ENCODE measurements at places on chromosomes 16 and 17.

- no peak for DNase-seq
Measured at GRCh38 chr17:31226950-31227349, 70.1 kb downstream of the OMG start.

DNA sequence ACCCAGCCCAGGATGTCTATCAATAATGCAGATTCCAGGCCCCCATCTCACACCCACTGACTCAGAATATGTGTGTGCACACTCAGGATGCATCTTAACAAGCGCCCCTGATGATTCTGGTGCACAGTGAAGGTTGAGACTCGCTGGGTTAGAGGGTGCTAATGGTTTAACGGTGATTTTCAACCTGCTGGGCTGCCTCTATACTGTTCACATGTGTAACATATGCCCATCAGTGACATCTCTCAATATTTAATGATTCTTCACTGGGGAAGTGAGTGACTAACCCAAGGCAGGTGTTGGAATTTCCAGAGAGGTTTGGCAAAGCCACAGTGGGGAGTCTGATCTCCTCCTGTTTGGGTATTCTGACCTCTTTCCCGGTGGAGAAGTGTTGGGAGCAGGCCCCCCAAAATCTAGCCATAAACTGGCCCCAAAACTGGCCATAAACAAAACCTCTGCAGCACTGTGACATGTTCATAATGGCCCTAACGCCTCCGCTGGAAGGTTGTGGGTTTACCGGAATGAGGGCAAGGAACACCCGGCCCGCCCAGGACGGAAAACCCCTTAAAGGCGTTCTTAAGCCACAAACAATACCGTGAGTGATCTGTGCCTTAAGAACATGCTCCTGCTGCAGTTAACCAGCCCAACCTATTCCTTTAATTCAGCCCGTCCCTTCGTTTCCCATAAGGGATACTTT is 4.1 kb upstream of the DOC2B start:
- DNase-seq: no peak

DNA sequence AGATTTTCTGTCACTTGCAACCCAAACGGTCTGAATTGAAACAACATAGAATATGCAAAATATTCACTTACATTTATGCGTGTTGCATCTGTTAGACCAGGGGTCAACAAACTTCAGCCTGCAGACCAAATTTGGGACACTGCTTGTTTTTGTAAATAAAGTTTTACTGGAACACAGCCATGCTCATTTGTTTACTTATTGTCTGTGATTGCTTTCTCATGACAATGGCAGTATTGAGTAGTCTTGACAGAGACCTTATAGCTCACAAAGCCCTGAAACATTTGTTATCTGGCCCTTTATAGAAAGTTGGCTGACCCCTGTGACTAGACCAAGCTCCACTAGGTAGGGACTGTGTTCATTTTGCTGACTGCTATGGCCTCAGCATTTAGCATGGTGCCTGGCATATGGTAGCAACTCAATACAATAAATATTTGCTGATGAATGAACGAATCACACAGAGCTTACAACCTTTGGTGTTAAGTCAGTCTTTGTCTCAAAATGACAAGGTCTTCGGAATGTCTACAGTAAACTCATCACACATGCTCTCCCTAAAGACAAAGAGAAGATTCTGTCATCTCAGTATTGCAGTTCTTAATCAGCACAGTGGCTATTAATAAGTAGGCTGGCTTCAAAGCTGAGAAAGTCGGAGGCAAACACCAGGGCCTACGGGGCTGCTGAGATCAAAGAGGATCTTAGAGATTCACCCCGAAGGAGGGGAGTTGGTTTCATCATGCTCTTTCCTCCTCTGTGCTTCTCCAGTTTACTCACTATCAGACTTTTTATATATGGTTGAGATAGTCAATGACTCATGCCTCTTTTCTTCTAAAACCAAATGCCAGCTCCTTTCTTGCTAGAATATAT is 95.2 kb upstream of the AXIN2 start:
- no peak for DNase-seq

DNA sequence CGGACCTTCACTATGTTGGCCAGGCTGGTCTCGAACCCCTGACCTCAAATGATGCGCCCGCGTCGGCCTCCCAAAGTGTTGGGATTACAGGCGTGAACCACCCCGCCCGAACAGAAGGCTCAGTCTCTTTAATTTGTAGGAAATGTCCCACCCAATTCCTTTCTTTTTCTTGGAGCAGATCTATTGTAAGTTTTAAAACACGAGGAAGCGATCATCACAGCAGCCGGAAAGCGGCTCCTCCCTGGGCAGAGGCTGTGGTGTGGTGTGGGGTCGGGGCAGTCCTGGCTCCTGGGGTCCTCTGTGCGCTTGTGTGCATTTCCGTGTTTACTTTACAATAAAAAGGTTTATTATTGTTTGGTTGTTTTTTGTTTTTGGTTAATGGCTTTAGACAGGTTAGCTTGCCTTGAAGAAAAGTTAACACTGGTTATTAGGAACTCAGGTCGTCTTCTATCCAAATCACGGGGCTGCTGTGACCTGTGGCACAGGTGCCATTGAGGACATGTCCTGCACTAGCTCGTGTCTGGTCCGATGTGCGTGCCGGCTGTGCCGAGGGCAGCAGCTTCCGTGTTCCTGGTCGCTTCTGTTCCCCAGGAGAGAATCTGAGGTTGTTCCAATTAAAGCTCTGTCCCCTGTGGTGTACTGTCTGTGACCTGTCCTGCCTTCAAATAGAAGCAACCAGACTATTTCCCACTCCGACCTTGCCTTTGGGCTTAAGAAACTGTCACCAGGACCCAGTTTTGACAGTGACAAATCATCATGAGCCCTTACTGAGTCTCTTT is 83.1 kb downstream of the SEC14L1 start:
- DNase-seq: no peak

GRCh38 chr17:40436636-40437035 is 6.6 kb upstream of the IGFBP4 start:
- DNase-seq: no peak

- no peak for DNase-seq
Measured at GRCh38 chr17:75012346-75013091, at the start of gene MRPL58. Gene MRPL58 (plus strand): TSS chr17:75012670. CDS start chr17:75012687, 17 bp downstream.

GRCh38 chr17:20289984-20290383 is 177.4 kb downstream of the LGALS9B start:
- no peak for DNase-seq

GRCh38 chr17:68676856-68677255 is 75.7 kb upstream of the FAM20A start:
- no peak for DNase-seq

DNA sequence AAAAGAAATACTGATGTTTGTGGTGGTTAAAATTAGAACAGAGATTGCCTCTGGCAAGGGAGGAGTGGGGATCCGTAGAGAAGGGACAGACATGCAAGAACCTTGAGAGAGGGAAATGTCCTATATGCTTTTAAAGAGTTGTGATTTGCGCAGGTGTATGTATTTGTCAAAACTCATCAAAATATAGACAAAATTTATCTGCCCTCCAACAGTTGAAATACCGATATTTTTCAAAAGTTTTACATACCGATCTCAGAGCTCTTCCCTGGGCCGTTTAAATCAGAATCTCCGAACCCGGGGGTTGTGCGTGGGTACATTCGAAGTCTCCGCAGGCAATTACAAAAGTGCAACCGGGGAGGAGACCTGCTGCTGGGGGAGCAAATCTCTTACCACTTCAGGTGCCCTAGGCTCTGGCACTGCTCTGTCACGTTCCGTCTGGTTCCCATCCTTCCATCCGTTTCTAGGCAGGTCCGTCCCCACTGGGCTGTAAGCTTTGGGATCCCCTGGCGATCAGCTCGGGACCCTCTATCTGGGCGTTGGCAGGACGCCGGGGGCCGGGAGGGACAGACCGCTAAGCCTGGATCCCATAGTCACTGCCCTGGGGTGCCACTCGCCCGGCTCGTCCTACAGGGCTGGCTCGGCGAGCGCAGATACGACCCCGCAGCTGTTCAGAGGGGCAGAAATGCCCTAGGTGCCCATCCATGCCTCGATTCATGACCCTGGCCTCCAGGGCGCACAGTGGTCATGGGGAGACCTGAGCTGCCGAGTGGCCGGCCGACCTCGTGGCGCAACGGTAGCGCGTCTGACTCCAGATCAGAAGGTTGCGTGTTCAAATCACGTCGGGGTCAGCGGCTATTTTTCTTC is 4.2 kb downstream of the BORCS6 start:
- DNase-seq: no peak

GRCh38 chr16:78142788-78143187 is 43.3 kb downstream of the WWOX start:
- DNase-seq: no peak

DNA sequence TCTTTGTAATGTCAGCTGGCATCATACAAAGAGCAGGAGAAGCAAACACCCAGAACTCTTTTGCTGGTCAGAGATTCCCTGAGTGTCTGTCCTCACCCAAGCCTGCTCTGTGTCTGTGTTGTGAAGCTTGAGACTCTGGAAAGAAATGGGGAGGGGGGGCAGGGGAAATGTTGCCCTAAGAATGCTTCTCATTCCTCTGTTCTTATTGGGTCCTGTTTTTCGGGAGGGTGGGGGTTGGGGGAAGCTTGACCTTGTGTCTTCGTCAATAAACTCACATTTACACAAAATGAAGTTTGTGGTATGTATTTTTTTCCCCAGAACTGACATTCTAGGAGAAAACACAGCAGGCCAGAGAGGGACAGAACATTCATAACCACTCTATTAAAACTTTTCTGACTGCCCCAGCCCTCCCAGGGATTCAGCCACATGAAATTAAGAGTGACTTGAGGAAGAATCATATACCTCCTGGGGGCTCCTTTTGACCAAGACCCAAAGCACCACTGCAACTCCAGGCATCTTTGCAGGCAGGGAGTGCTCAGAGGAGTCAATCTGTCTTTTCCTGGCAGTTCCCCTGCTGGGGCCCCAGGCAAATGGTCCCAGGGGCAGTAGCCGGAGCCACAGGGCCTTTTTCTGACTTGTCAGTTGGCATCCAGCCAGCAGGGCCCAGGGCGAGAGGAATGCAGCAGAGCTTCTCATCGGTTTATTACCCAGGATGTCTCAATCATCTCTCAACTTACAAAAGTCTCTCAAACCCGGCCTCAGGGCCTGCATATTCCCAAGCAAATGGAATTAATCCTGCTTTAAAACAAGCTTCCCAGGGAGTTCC is 5.1 kb upstream of the RASL10B start:
- peak; percentile 91 for DNase-seq

DNA sequence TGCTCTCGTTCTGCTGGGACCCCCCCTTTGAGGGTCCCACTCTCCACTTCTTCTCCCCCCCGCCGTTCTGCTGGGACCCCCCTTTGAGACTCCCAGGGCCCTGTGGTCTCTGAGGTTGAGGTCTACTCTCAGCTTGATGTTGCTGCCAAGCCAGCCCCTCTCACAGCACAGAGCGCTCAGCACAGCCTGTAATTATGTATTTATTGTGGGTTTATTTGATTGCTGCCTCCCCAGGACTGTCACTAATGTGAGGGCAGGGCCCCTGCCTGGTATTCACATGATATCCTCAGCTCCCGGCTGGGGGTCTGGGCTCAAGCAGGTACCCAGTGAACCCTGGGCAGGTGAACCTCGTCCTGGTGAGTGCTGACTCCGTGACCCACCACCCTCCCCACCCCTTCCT is 35.4 kb downstream of the ACTG1 start:
- DNase-seq: no peak

DNA sequence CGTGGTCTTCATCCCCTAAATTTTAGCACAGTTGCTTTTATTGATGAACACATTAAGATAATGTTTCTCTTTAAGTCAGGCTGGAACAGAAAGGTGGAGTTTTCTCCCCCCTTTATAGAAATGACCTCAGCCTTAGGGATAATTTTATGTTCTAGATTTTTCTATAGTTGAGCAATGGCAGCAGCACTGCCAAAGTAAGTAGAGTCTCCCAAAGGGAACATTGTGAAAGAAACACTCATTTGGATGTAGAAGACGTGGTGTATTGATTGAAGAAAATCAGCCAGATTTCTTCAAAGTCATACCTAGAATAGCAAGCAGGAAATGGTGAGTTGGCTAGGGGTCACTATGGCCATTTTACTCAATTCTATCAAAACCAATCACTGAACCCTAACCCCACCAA is 122.5 kb downstream of the DNAH9 start:
- no peak for DNase-seq
